ENCODE measurements at places on chromosomes 2 and 18.

- no peak for DNase-seq
Measured at GRCh38 chr2:129015397-129016285, 697.0 kb upstream of the HS6ST1 start.

- no peak for DNase-seq
Measured at GRCh38 chr2:239288951-239289511, 111.8 kb downstream of the HDAC4 start.

GRCh38 chr2:10042301-10043161, 819 bp upstream of the KLF11 start:
- DNase-seq, result no peak

- no peak for DNase-seq
Measured at GRCh38 chr2:218992703-218993344, 398 bp downstream of the CRYBA2 start.

- DNase-seq, result no peak
Measured at GRCh38 chr2:64328415-64328722, 125.6 kb upstream of the LGALSL start.

DNA sequence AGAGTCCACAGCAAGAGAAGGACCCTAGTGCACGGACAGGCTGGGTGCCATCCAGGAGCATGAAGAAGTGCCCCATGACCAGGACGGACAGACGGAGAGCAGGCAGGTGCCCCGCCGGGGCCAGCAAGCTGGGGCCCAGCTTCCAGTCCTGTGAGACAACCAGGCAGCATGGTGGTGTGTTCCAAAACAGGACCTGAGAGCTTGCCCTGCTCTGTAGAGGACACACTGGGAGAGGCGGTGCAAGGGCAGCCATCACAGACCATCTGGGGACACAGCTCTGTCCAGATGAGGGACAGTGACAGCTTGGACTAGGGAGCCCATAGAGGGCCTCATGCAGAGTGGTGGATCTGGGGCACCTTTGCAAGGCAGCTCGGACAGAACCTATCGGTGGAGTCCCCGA, 279.8 kb downstream of the EIPR1 start:
- DNase-seq, result no peak

DNA sequence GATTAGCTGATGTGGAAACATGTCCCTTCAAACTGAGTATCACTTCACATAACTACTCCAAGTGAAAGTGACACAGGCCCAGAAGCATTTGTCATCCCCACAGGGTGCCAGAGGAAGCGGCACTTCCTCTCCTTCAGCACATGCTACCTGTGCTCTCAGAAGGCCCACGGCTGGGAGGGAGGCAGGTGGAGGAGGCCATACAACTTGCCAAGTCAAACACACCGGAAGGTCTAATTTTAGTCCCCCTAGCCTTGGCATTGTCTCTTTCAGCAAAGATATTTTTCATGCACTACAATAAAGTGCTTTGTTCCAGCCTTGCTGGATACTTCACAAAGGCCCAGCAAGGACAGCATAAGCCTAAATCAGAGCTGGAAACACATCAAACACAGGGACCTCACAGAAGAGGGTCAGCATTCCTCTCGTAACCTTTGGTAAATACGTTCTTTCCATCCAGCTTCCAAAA, 38.0 kb downstream of the VSNL1 start:
- DNase-seq, result no peak

- no peak for DNase-seq
Measured at GRCh38 chr2:190664240-190664639, 15.4 kb downstream of the NAB1 start.

DNA sequence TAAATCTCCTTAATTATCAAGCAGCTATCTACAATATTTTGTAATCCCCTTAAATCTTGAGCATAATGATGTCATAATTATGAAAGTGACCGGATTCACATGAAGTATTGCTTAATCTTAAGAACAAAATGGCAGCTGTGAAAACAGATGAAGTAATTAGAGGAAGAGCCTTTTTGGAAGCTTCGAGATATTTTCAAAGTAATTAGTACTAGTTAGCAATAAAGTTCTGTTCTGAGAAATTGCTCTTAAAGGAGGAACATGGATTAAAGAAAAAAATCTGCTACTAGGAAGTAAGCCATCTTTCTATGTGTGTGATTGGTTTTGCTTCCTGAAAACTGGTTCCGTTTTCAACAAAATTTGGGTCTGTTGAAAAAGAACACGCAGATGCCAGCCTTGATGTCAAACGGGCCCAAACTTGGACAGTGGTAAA, 18.3 kb downstream of the CLUL1 start:
- no peak for DNase-seq

DNA sequence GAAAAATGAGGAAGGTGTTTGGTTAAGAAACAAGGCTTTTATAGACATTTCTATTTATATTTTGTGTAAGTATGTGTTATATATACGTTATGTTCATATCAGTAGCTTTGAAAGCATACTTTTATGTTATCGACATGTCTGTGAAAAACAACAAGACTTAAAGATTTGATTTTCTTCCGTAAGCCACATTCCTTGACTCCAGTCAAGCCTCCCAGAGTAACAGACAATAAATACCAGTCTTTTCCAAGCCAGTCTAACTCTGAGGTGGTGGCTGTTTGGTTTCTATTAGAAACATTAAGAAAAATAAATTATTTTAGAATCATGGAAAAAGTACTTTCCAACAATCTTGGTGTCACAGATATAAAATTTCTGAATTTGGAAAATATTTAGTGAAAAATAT, 16.3 kb upstream of the ITGAV start:
- DNase-seq, result no peak

DNA sequence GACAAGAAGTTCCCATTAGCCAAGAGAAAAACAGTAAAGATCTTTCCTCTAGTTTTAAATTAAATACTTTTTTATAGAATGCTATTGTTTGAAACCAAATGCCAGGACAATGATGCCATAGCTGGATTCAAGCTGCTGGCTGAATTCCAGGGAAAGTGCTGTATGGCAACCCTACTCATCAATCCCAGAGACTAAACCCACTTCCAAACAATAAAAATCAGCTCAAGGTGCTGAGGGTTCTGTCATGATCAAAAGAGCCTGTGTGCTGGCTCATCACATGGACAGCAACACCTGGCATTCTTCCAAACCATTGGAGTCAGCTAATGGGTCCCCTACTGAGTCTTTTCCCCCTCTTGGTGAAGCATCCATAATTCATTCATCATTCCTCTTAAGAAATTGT, 53.7 kb upstream of the PARD3B start:
- DNase-seq, result no peak

- no peak for DNase-seq
Measured at GRCh38 chr2:86482034-86482433, 40.9 kb downstream of the KDM3A start.

- DNase-seq, result no peak
Measured at GRCh38 chr2:177952151-177952550, 120.4 kb downstream of the PDE11A start.

GRCh38 chr2:238350150-238350897, 30.0 kb downstream of the TRAF3IP1 start:
- no peak for DNase-seq

GRCh38 chr2:84894131-84894586, 11.3 kb upstream of the TMSB10 start:
- DNase-seq, result no peak

GRCh38 chr2:73746877-73747208, 9.7 kb upstream of the TPRKB start:
- no peak for DNase-seq

DNA sequence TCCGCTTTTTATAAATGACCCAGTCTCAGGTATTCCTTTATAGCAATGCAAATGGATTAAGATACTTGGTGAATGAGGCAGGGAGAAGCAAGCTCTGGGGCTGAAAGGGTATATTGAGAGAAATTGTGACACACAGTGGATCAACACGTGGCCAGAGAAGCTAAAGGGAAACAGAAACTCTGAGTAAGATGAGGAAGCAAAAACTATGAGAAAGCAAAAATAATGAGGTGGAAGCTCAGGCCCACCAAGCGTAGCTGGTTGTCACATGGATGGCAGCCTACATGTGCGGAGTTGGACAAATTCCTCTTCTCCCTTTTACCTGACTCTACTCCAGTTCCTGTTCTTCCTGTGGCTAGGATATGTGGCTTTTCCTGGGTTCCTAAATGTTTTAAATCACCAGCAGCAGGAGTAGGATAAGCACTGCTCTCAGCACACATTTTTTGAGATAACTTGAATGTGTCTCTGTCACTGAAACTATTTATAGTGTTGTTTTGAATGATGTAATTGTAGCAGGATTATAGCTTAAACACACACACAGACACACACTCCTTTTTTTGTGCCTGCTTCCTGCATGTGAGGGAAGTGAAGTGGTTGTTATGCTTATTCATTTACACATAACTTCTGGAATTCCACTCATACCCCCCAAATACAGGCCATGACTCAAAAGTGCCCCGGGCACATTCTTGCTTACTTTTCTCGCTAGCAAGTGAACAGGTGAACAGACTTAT, 30.1 kb upstream of the EPC2 start:
- no peak for DNase-seq

DNA sequence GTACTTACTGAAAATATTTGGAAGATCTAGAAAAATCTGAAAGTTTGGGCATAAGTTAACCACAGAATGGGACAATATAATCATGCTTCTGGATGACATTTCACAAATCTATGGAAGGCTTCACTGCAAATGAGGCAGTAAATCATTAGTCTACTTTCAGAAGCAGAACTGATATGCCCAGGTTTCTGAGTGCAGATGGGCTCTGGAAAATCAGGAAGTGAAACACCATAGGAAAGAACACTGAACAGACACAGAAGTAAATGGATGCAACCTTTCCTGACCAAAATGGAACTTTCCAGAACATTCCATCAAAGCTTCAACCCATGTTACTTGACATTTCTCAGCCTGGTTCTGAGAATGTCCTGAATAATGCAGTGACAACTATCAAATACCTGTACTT, 55.1 kb downstream of the KCNG3 start:
- DNase-seq, result no peak

DNA sequence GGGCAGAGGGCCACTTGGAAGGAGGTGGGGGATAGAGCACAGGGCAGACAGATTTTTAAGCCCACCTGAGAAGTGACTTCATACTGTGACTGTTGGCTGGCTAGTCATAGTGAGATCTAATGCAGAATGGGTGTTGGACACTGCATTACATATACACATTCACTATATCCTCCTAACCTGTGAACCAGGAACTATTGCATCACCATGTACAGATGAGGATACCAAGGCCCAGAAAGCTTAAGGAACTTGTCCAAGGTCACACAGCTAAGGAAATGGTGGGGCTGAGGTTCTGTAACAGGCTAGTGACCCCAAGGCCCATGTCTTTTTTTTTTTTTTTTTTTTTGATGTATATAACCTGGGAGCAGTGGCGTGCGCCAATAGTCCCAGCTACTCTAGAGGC, 49.6 kb upstream of the SPRED2 start:
- no peak for DNase-seq

DNA sequence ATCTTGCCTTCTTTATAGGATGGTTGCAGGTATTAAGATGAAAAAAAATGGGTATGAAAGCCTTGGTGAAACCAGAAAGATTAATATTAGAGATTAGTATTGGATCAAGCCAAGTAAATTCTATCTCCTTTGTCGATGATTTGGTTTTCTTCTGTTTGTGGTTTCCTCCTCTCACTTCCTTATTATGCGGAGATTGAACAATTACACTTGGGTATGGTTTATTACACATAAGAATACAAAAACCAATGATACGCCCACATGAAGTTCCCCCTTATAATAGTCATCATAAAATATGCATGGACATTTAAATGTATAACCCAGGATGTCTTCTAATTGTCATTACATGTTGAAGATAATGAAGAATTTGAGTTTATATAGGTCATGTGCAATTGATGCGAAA, 4.9 kb downstream of the LTBP1 start:
- DNase-seq, result no peak

GRCh38 chr2:168030862-168031624, 216.4 kb downstream of the STK39 start:
- DNase-seq, result no peak

GRCh38 chr2:222440673-222441422, 16.5 kb downstream of the SGPP2 start:
- no peak for DNase-seq

- DNase-seq, result no peak
Measured at GRCh38 chr2:64115808-64116598, 28.2 kb downstream of the PELI1 start.

GRCh38 chr18:70019991-70020390, 72.3 kb upstream of the CD226 start:
- no peak for DNase-seq

GRCh38 chr18:74595431-74595830, 2.2 kb upstream of the ZNF407 start:
- no peak for DNase-seq

DNA sequence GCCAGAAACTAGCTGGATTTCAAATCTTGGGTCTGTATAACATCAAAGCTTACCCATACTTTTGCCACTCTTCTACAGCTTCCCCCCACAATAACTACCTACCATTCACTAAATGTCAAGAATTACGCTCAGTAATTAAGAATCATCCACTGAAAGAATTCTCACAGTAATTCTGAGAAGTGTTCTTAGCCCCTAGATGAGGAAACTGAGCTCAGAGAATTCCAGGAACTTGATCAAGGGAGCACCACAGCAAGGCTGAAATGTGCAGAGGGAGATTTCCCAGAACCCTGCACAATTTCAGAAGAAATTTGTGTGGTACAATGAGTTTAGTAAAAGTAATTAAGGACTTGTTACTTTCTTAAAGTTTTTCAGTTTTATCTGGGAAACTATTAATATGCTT, 194.5 kb upstream of the STK17B start:
- DNase-seq, result no peak

DNA sequence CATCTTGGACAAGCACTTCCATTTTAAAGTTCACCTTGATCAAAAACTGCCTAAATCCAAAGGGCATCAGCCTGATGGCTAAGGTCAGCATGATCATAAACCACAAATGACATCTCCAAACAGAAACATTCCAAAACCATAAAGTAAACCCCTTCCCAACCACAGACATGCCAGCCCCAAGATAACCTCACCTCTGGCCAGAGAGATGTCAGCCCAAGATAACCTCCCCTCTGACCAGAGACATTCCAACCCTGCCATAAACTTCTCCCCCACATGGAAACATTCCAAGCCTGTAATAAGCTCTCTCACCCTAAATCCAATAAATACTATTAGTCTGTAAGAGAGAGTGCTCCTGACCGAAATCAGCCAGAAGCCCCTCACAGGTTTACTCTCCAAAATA, 18.6 kb upstream of the MARCO start:
- no peak for DNase-seq

GRCh38 chr2:195560209-195560895, 96.7 kb upstream of the SLC39A10 start:
- no peak for DNase-seq

GRCh38 chr18:36382854-36383253, 85.3 kb downstream of the FHOD3 start:
- DNase-seq, result no peak

DNA sequence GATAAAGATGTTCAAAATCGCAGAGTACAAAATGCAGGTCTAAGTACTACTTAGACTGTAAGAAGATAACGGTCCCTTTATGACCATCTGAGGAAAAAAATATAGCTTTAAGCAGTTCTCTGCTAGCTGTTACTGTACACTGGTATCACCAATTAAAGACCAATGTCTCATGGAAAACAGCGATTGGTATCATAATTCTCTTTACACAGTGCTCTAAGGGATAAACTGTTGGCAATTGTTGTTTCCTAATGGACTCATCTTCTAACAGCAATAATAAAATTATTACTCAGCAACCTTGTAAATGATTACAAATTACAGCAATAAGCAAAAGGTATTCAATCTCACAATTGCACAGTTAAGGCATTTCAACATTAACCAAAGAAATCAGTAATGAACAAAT, 142.2 kb upstream of the DLGAP1 start:
- no peak for DNase-seq
